CD4-positive, alpha-beta T cell treated with Interleukin-15 for 4 hours (primary cell): ENCODE measurements at places on chromosomes 3 and 15.

- DNase-seq: no peak
These were observed 207.9 kb upstream of the GADL1 start for GRCh38 chr3:31102196-31102879.

GRCh38 chr3:196227629-196228493 is 11.5 kb downstream of the SLC51A start:
- DNase-seq: no peak

GRCh38 chr3:156776871-156777270 is 49.3 kb upstream of the LEKR1 start:
- no peak for DNase-seq

DNA sequence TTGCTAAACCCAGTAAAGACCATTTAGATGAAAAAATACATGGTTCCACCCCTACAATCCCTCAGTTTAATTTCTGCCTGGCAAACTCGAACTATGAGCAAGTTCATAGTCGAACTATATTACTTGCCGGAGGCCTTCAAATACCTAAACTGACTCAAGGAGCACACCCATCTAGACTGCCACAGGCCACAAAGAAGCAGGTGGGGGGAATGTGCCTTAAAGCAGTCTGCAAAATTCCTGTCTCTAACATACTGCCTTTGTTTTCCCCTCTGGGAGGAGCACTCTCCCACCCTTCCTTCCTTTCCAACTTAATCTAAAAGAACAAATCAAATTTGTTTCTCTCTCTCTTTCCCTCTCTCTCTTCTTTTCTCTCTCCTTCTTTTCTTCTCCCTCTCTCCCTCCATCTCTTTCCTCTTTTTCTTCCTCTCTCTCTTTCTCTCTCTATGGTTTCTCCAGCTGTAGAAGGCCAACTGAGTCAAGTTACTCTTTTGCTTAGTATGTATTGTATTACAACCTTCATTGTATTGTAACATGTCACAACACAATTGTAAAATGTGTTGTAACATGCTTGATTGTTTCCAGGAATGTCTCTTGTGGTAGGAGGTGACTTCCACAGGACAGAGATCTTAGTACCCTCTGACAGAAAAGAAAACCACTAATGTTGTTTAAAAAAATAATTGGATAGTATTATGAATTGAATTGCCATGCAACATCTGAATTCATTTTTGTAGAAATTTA is 496.3 kb downstream of the ROBO2 start:
- DNase-seq: no peak

DNA sequence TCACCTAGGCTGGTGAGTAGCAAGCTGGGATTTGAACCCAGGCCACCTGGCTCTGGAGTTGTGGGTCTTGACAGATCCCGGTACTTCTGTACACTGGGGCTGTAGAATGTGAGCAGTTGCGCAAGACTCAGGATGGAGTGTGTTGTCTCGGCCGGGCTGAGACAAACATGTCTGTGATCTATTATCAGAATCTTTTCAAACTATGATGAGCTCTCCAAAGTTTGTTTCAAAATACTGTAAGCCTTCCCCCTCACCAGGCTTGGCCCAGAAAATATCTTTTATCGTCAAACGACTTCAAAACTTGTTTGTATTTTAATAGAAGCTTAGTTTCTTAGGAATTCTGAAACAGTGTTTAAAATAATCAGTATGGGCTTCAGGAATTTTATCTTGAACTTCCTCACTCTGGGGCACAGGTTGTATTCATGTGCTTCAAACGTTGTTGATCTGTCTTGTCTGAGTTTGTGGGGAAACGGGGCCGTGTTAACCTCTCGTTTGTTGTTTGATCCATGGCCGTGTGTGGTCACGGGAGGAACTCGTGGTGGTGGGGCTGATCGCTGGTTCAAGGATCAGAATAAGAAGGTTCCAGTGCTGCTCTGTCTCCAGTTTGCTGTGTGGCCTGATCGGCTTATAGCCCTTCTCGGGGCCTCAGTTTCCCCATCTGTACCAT is 40.3 kb upstream of the TFRC start:
- DNase-seq: no peak

DNA sequence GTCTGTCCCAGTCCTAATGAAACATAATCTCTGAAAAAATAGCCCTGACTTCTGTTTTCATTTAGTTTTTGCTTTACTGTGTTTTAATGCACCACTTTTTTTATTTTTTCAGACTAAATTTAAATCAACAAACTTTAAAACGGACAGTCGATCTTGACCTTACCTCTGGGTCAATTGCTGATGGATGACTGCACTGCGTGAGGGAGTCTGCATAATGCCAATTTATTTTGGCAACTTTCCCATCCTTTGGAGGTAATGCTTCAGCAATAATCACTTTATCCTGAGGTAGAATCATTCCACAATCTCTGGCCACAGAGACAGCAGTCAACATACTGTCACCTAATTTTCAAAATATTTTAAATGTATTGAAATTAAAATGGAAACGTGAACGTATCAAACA is 32.5 kb upstream of the GP5 start:
- no peak for DNase-seq

DNA sequence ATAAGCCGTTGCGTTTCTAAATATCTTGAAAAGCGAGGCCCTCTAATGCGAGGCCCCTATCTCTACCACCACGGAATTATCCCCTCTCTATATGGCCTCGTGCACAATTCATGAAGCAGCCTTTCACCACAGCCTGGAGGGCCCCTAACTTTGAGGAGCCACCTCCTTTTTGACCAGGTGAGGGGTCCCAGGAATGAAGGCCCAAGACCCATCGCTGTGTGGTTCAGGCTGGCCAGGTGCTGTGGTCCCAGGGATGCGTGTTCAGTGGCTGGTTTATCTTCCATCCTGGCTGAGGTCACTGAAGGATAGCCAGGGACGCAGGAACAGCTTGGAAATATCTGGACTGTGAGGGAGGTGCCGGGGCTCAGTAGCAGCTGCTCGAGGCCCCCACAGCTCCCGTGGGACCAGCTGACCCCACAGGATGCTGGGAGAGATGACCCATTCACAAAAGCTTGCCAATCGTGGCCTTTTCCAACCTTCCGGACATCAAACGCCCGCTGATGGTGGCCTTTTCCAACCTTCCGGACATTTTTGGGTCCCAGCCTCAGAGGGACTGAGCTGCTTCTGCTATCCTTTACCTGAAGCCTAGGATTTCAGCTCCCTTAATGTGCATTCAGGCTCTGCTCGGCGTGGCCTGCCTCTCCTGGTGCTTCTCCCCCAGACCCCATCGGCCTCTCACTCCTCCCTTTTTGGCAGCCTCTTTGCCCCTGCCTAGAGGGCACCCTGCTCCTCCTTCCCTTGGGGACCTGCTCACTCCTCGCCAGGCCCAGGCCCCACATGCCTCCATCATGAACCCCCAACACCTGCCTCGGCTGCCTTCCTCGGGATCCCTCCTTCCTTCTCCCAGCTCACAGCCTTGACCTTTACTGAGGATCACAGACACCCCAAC is 140.9 kb downstream of the CHSY1 start:
- no peak for DNase-seq

DNA sequence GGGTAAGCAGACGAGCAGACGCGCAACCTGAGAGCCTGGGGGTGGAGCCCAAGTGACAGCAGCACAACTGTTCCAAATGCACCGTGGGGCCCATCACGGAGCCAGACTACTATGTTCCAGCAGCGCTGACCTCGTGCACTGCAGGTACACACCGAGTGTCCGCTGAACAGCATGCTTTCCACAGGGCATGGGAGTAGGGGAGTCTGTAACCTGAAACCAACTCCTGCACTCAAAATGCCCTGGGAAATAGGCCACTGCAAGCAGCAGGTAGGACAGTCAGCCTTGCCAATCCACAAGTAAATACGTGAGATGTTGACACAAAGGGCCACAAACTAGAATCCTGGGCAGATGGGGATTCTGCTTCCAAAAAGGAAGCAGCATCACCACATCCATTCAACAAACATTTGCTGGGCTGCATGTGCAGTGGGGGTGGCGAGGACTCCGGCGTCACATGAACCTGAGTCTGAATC is 73.9 kb downstream of the TBC1D2B start:
- no peak for DNase-seq

- no peak for DNase-seq
These were observed 471.0 kb downstream of the FOXP1 start for GRCh38 chr3:71112576-71112975.

DNA sequence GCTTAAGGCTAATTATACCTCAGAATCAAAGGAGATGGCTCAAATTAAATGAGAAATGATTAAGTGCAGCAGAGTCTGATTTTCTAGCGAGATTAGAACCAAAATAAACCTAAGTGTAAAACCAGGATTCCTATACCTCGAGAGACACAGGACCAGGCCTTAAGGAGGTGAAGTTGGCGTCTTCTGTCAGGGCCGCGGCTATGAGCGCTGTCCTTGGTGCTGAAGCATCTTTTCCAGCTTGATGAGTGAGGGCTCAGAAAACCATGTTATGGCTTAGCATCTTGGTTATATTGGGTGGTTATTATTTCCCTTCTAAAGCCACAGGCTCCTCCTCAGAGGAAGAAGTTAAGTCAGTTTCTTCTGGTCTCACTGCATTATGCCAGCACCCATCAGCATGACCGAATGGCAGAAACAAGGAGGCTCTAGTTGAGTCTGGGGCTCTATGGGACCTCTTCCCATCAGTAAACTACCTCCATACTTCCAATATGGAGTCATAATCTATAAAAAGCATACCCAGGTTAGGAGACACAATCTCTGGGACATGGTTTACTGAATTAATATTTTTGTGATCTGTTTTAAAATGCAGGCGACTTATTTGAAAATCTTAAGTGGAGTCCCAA is 120.1 kb upstream of the NMNAT3 start:
- DNase-seq: no peak

DNA sequence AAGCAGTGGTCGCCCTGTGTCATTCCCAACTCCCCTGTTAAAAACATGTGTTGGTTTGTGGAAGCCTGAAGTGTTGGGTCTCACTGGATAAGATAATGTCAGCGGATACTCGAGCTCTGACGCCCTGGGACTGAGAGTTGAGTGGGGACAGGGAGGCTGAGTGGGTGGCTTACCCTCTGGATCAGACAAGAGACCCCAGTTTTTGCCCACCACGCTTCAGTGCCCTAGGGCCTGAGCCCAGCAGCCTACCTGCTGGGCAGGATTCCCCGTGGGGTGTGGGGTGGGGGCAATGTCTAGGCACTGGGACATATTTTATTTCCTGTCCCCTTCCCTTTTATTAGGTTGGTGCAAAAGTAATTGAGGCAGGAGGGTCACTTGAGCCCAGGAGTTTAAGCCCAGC is 75.0 kb downstream of the SMAD6 start:
- no peak for DNase-seq

GRCh38 chr15:37220949-37221670 is 120.8 kb upstream of the MEIS2 start:
- no peak for DNase-seq

DNA sequence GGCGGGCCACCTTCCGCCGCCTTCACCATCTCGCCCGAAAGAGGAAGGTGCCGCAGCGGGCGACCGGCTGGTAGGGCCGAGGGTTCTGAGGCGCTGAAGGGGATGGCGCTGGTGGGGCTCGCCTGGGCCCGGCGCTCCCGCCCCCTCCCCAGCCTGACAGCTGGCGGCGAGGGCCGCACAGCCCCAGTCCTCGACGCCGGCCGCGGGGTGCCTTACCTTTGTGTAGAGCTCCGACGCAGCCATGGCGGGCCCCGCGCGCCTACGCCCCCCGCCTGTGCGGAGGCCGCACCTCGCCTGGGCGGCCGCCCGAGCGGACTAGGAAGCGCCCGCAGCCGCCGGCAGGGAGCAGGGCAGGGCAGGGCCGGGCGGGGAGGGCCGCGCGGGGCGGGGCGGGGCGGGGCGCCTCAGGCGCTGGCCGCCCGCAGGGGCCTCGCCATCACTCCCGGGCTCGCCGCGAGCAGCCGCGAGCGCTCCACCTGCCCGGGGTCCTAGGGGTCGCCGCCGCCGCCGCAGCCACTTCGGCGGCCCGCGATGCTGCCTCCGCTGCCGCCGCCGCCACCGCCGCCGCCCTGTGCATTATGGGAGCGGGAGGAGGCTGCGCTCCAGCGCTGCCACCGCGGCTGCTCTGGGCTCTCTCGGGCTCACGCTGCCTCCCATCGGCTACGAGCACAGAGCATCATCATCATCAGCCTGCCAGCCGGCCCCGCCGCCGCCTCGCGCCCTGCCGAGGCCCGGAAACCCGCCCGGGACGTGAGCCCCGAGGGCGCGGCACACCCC is at the start of gene MYO5A:
Gene MYO5A, minus strand, starts transcription at position 317 of the 777 bp plus-strand sequence. Its CDS starts 74 bp downstream, at position 243.
- peak; percentile 83 for DNase-seq

DNA sequence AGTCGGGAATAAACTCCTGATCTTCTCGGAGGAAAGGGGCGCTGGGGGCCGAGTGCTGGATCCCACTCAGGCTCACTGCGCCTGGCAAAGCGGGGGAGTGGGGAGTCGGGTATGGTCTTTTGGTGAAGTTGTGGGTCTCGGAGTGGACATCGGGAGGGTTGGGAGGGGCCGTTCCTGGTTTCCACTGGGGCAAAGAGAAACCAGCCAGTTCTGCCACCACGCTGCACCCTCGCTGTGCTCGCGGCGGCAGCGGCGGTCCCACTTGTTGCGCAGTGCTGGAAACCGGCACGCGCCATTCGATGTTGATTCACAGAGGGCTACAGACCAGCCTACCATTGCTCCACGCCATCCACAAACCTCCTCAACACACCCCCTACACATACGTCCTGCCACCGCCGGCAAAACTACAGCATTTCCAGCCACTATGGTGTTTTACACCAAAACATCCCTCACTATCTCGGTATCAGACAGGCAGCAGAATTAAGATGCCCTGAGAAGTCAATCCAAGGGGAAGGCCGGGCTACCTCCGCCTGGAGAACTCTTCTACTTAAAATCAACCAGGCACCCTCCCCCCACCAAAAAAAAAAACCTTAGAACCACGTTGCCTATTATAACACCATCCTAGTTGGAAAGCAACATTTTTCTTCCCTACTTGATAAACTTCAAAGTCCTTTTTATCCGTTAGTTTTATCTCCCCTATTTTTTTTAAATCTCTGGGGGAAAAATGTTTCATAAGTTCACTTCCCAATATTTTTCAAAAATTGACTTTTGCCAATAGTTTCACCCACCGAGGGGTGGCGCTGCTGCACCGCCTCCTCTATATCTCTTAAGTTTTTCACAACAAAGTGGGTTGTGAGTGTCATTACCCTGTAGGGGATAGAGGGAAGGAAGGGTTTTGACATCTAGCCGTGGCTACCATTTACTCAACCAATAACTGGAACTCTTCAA is 3.6 kb downstream of the BCL6 start:
- DNase-seq: peak; percentile 80

- no peak for DNase-seq
These were observed 301.3 kb upstream of the NR2F2 start for GRCh38 chr15:96029172-96029571.

DNA sequence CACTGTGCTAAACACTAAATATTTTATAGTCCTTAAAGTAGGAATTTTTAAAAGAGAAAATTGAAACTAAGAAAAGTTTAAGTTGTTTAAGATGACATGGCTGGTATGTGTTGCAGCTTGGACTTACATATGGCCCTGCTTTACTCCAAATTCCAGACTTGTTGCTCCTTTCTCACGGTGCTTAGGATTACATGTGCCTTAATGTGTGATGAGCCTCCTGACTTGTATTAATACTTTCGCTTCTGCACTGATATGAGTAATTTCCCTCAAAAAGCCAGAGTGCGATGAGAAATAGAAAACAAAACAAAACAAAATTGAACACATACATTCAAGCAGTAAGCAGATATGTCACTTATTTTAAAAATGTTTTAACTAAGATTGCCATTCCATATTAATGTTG is 250.2 kb downstream of the VGLL3 start:
- no peak for DNase-seq
